ENCODE measurements at places on chromosomes 16 and 17.

DNA sequence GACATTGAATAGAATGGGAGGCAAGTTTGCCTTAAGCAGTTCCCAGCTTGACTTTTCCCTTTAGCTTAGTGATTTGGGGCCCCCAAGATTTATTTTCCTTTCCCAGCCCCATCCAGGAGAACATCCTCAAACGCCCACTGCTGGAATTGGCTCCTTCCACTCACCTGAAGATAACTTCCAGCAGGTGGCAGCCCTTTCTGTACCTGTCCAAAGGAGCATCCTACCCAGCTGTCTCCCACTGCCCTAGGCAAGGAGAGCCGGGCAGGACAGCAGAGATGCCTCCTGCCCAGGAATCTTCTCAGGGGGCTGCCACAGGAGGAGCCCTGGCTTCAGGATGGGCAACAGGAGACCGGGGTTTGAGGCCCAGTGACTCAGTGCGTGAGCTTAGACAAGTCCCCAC lies 6.4 kb downstream of the CACNG5 start:
- no peak for DNase-seq

DNA sequence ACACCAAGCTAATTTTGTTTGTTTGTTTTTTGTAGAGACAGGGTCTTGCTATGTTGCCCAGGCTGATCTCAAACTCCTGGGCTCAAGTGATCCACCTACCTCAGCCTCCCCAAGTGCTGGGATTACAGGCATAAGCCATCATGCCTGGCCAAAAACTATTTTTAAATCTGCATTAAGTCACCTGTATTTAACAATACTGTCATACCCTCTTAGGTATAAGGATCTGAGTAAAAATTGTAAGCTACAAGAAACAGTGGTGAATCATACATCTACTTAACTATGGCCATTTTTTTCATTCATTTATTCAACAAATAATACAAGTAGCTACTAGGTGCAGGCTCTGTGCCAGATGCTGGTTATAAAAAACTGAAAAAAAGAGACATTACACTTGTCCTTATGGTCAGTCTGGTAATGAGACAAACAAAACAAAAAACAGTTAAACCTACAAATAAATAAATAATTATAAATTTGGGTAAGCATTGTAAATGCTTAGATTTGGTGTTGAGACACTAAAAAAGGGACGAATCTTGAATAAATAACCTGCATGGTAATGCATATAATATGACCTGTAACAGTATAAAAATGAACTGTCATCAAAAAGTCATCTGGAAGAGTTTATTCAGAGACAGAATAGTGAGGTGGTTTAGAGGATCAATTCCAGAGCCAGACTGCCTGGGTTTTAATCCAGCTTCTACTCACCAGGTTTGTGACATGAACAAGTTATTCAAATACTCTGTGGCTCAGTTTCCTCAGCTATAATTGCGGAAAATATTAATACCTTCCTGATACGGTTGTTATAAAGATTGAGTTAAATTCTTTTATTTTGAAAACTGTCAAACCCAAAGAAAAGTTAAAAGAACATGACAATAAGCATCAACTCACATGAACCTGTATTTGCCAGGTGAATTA lies 26.8 kb downstream of the BRIP1 start:
- DNase-seq = no peak

GRCh38 chr16:68267612-68268405 lies 3.5 kb downstream of the SLC7A6 start:
- DNase-seq = no peak

DNA sequence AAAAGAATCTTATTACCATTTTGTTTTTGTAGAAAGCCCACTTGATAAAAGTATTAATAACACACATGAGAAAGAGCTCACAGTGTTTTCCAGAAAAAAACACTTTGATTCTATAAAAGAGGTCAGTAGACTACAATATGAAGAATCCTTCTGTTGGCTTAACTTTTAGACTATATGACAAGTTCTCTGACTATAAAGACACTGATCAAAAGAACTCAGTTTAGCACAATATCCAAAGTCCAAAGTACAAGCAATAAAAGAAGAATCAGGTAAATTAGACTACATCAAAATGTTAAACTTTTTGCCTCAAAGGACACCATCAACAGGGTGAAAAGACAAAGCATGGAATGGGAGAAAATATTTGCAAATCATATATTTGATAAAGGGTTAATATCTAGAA lies 11.2 kb upstream of the SMG1 start:
- DNase-seq = no peak

DNA sequence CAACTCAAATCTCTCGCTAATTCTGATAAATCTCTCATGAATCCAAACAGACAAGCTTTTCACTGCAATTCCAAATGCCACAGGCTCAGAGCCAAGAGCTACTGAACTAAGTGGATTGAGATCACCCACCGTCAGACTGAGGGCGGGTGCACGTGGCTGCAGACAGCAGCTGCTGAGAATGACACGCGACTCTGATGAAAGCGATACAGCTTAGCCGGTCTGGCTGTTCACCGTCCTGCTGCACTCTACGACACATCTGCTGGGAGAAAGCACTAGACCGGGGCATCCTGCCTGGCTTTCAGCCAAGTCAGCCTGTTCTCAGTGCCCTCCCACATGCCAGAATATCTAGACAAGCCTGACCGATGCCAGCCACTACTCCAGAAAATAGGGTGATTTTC lies 42.6 kb downstream of the KLHDC4 start:
- no peak for DNase-seq

- peak; percentile 36 for DNase-seq
These were observed 670 bp downstream of the RPS2 start for GRCh38 chr16:1963806-1964505.

DNA sequence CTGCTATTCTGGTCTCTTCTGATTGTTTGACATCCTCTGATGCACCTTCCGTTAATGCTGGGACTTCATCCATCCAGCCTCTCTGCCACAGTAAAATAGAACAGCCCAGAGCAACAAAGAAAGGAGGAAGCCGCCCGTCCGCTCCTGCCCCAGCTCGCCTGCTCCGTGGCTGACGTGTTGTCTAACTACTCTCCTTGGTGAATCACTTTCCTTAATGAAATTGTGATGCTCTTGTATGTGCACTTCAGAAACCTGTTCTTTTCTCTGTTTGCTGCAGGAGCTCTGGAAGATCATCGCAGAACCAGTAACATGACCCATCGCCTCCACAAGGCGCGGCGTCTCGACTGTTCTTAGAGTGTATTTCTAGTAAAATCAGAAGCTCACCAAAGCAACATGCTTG lies 24.3 kb downstream of the METTL22 start:
- DNase-seq = no peak

GRCh38 chr17:41717408-41718286 lies 5.5 kb downstream of the GAST start:
- DNase-seq = no peak

DNA sequence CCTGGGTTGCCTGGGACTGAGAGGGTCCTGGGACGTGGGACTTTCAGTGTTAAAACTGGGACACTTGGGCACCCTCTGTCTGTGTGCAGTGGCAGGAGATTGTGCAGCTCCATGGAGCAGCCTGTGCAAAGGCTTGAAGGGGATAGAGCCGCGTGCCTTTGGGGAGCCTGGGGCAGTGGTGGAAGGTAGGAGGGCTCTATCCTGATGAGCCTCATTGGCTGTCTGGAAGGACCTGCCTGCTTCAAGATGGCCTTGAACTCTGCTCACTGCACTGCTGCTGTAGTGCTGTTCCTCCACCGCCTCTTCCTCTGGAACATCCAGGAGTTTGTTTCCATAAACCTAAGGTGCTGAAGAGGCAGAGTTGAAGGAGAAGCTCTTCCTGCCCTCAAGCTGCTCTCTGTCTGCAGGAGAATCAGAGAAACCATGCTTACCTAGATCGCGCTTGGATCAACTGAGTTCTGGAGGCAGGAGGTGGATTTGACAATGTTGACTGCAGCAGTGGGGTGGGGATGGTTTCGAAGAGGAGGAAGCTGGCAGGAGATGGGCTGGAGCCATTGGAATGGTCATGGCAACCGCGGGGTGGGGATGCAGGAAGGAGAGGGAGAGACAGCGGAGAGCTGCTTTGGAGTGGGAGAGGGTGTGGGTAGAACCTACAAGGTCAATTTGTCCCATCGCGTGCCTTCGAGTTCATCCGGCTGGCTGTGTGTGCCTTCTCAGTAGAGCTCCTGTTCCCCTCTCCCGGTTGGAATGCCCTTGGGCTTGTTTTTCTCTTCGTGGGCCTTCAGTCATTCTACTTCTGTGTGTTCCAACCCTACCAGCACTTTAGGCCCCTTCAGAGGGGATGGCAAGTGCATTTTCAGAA lies 3.7 kb downstream of the RMI2 start:
- DNase-seq = no peak

GRCh38 chr17:49388692-49389513 lies 25.8 kb downstream of the PHB1 start:
- no peak for DNase-seq

- DNase-seq = no peak
These were observed 140.0 kb downstream of the SPACA3 start for GRCh38 chr17:33131620-33132019.

GRCh38 chr16:56320056-56320455 lies 105.3 kb downstream of the AMFR start:
- DNase-seq = no peak
